Cardiac fibroblast (primary cell): ENCODE measurements at places on chromosomes 7 and 10.

DNA sequence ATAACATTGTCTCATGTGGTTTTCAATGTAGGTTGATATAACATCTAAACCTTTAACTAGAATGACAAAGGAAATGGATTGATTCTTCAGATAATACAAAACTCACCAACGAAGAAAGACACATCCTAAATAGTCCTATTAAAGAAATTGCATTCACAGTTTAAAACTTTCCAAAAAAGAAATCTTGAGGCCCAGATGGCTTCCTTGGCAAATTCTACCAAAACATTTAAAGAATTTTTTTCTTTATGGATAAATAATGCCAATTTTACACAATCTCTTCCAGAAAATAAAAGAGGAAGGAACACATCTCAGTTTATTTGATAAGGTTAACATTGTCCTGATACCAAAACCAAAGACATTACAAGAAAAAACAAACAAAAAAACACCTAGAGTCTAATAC, 349.5 kb downstream of the CALN1 start:
- no peak for DNase-seq

DNA sequence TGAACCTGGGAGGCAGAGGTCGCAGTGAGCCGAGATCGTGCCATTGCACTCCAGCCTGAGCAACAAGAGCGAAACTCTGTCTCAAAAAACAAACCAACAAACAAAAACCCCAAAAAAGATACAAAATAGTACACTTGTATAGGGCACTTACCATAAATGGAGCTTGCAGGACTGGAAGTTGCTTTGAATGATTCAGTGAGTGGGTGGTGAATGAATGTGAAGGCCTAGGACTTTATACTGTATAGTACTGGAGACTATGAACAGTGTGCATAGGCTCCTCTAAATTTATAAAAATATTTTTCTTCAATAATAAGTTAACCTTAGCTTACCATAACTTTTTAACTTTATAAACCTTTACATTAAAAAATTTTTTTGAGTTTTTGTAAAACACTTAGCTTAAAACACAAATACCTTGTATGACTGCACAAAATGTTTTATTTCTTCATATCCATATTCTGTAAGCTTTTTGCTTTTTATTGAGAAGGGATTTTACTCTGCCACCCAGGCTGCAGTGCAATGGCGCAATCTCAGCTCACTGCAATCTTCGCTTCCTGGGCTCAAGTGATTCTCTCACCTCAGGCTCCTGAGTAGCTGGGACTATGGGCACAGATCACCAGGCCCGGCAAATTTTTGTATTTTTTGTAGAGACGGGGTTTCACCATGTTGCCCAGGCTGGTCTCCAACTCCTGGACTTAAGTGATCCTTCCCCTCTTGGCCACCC, 6.9 kb upstream of the H2AZ2 start:
- no peak for DNase-seq

- DNase-seq: no peak
These were observed 661.2 kb upstream of the GALNT17 start for GRCh38 chr7:70470746-70471145.

GRCh38 chr10:132319853-132320653, 11.9 kb upstream of the LRRC27 start:
- peak; percentile 91 for DNase-seq

DNA sequence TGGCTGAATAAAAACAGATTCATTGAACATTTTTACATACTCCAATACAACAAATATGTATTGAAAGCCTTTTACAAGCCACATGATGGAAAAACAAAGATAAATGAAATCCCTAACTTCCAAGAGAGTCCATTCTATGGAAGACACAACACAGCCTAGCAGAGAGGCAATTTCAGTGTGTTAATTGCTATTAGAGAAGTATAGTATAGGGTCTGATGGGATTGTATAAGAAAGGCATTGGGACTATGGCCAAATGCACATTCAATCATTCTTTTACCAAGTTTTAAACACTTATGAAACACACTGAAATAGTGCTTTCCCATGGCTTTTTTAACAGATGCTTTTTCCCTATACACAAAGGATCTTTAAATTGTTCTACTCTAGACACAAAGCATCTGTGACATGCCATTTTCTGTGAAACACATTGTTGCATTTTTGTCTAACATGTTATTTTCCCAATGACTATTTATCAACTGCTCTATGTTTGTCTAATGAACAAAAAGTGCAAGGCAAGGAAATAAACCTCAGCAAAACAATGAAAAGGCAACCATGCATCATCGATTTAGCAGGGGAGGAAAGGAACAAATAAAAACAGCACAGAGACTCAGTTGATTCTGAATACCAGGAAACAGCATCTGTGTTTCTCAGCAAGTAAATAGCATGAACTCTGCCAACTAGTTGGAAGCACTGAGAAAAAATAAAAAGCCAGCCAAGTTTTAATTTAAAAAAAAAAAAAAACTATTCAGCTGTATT, 42.4 kb upstream of the PHYHIPL start:
- no peak for DNase-seq

DNA sequence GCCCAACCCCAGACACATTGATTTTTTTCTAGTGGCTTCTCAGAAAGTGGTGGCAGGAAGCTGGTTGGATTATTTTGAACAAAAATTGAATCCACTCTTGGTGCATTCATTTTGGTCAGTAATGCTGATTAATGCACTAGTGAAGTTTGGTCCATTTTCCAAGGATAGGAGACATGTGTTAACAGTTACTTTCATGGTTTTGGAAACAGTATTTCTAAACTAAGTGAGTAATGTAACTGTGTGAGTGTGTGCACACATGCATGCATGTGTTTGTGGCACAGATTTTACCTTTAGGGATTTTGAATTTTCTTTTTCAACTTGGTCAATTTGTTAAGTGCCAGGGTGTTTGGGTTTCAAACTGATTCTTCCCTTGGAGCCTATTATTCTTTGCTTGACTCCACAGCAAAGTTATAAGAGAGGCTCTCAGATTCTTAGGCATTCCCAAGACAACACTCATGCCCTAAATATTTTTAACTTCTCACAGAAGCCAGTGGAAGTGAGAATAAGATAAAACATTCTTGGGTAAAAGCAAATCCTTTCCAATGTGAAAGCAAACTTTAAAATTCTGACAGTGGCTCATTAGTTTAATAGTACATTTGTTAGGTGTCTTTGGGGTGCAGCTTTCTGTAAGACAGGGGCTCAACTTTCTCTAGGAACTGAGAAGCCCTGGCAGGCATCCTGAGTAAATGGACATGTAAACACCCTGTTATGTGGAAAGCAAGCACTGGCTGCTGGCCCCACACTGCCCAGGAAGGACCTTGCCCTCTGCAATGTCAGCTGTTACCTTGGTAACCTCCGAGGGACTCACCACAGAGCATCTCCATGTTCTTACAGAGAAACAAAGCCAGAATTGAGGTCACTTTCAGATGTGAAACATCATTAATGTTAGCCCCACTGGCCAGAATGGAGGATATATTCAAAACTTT, 68.4 kb downstream of the ASAH2B start:
- DNase-seq: peak; percentile 19

DNA sequence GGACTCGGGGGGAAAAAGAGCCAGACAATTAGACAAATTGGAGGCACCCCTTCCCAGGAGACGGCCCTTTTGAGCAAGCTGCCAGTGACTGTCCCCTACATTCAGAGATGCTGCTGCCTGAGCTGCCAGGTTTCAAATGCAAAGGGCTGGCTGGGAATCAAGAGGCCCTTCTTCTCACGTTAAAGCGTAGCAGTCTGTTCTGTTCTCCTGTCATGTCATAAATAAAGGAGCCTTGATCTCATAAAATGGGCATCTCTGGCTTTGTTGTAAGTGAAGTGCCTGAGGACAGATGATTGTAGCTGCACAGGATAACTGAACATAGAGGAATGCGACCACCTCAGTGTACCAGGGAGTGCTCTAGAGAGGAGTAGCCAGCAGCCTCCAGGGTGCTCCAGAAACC, 917.9 kb downstream of the GRID1 start:
- no peak for DNase-seq

DNA sequence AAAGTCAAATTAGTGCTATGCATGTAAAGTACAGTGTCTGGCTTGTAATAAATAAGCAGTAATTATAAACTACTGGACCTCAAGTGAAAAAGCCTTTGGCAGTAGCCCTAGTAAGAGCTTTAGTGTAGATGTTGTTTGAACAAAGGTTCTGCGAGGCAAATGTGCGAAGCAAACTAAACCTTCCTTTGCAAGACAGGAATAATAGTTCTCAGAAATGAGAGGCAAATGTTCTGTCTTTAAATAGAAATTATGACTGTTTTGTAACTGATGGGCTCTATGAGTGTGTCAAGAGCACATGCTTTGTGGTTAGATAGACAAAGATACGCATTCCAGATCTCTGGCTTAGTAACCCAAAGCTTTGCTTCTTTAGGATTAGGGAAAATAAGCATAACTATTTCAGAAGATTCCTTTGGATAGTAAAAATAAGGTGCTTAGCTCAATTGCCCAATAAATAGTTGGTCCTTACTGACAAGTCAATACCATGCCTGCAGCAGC, 169.2 kb upstream of the CDC14C start:
- DNase-seq: no peak

DNA sequence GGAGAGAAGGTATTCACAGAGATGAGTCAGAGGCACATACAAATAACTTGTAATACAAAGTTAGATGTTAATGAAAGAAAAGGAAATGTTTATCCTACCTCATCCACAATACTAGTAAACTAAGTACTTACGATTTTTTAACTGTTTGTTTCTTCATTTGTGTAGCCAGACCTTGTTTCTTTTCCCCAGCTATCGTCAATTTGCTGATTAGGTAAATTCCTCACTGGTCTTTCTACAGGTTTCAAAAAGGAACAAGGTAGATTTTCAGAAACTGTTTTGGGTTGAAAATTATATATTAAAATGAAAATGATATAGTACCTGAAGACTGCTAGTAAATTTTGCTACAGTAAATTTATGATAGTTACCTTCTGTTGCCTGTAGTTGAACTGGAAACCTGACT, 56.6 kb downstream of the PON1 start:
- no peak for DNase-seq

- peak; percentile 81 for DNase-seq
These were observed 86.5 kb downstream of the RALA start for GRCh38 chr7:39709768-39710311.

- DNase-seq: no peak
These were observed 242.7 kb upstream of the VSTM2A start for GRCh38 chr7:54299426-54299825.

DNA sequence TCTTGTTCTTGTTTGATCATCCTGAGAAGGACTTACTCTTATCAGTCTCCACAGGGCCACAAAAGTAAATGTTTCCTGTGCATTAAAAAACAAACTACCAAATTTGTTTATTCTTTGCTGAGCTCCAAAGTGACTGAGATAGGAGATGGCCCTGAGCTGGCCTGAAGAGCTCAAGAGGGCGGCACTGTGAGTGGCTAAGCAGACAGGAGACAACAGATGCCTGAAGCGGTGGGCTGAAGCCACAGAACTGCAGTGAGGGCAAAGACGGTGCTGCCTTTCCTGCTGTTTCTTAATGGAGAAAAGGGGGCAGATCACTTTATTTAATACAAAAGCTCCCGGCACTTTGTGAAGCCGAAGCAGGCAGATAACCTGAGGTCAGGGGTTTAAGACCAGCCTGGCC, 379.6 kb downstream of the ARL4A start:
- DNase-seq: no peak

DNA sequence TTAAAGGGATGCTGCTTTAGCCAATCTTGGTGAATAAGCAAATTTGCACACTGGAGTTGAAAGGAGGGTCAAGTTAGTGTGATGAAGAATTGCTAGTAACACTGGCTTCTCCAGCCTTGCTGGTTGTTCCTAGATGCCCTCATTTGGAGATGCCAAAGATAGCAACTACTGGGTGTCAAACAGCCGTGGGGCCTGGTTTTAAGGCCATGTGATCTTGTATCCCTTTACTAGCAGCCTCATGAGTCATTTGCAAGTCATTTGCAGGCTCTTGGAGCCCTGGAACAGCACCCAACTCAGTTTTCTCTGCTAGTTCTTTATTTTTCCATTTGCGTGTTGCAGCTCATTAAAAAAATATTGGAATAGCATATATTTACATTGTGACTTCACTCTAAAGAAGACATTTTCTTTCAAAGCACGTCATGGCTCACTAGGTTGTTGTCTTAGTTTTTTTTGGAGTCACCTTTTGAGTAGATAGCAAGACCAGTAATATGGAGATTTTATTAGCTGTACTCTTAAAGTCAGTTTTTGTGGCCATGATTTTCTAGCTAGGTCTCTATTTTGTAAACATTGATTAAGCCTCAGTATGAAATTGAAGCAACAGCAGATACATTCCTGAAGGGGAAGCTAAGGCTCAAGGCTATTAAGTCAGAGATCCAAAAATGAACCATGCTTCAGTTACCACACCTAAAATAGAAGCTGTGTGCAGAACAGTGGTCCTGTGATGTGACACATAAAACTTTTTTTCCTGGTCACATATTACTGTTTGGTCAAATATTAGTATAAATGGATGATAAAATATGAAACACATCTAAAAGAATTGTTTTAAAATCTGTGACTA, 1.3 kb downstream of the LSMEM1 start:
- DNase-seq: peak; percentile 88

DNA sequence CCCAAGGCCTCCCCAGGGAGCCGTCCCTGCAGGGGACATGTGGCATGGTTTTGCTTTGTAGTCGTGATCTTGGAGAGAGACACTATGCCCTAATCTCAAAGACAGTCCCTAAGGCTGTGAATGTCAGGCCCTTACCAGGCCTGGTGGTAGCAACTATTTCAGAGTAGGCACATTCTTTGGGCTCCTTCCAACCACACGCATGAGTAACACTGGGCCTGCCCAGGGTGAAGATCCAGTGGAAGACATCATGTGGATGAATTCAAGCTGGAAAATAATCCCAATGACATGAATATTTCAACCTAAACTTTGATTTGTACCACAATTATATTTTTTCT, 39.5 kb upstream of the INSIG1 start:
- DNase-seq: peak; percentile 80

DNA sequence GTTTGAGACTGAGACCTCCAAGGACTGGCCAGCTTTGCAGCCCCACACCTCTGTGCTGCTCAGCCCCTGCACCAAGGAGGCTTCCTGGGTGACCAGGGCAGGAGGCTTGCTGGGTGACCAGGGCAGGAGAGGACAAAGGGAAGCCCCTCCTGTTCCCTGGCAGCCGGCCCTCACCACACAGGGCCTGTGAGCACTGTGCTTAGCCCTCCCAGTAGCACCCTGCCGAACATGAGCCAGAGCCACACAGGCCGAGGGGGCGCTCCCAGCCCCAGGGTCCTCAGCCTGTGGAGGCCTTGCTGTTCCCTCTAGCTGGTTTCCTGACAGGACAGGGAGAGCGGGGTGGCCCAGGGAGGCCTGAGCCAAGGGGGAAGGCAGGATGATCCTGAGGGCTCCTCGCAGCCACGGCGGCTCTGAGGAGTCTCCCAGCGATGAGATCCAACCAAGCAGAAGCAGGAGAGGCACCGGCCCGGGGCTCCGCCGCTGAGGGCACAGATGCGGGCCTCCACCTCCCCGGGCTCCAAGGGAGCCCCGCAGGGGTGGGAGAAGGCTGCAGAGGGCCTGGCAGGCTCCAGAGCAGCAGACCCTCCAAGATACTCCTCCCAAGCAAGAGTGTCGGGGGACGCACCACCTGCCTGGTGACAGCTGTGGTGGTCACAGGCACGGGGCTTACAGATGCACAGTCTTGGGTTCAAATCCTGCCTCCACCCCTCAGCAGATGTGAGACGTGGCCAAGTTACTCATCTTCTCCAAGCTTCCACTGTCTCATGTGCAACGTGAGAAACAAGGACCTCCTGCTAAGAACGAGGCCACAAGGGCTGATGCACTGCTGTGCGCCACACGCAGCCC, 22.5 kb downstream of the WDR86 start:
- no peak for DNase-seq

GRCh38 chr7:18570890-18571478, 75.4 kb downstream of the HDAC9 start:
- DNase-seq: peak; percentile 74

- DNase-seq: no peak
These were observed 218.2 kb downstream of the AUTS2 start for GRCh38 chr7:69816501-69816900.
